ENCODE measurements at places on chromosomes 1 and 21.
A peak's percentile ranks its signal among the peaks of the same experiment; 100 is the strongest.

GRCh38 chr1:197471248-197471985 is 203.4 kb downstream of the CRB1 start:
- DNase-seq = no peak

GRCh38 chr1:32831878-32832277 is 14.4 kb downstream of the S100PBP start:
- DNase-seq = no peak

GRCh38 chr21:16408280-16408679 is 678.5 kb downstream of the USP25 start:
- DNase-seq = no peak

DNA sequence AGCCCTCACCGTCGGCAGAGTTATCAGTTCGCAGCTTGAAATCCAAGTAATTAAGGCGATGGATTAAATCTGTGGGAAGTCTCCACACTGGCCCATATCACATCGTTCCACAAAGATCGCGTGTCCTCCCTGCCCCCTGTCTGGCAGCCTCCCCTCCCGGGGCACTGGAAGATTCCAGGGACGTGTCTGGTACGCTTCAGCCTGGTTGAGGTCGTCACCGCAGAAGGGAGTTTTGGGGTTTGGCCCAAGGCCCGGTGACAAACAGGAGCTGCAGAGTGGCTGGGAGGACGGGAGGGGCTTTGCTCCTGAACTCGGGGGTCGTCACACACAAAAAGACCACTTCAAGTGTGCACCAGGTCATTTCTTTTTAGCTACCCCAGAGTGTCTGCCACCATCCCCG is 51.1 kb downstream of the PRDM16 start:
- DNase-seq = no peak

GRCh38 chr1:21550097-21550496 is 40.9 kb downstream of the ALPL start:
- no peak for DNase-seq

DNA sequence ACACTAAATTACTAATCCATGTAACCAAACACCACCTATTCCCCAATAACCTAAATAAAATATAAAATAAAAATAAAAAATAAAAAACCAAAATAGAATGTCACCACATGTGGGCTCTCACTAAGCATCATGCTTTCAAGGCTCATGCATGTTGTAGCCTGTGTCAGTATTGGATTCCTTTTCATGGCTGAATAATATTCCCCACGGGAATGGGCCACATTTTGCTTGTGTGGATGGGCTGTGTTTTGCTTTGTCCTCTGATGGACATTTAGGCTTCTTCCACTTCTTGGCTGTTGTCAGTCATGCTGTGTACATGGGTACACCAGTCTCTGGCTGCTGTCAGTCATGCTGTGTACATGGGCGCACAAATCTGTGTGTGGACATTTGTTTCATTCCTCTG is 3.2 kb downstream of the KRTAP10-6 start:
- DNase-seq = no peak

GRCh38 chr1:85146972-85147359 is 53.9 kb downstream of the SYDE2 start:
- peak; percentile 74 for DNase-seq

GRCh38 chr1:114435088-114435715 is 75.8 kb downstream of the TRIM33 start:
- DNase-seq = no peak

DNA sequence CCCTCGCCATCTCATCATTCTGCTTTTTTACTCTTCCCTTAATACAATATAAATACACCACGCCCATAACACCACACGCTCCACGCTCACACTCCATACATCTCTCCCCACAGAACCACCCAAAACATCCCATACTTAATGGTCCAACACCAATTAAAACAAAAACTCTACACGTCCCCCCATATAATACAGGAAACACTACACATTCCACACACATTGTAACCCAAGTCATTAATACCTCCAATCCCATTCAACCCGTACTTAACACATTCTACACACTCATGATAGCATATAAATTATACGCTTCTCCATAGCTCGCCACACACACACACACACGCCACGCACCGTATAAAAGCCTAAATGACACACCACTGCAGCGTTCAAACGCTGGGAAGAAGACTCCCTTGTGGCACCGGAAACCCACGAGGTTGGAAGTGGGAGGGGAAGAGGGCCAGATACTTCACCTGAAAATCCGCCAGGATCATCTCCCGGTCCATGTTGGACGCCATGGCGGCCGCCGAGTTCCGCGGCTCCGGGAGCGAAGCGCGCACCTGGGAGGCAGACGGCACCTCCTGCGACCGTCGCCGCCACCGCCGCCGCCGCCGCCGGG is 659 bp downstream of the FAF1 start:
- no peak for DNase-seq

DNA sequence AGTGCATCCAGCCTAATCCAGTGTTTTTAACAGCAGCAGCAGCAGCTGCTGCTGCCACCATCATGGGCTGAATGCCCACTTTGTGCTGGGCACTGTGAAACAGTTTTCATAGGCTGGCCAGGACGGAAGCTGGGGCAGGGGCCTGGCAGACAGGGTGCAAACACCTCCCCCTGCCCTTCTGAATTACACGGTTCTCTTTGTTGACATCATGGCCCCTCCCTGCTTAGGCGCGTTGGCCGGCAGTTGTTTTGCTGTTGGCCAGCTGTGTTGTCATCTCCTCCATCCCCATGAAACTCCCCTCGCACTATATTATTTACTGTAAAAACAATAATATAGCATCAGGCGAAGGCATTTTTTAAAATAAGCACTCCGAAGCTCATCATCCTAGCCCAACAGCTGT is 33.1 kb downstream of the PTPRU start:
- DNase-seq = no peak

DNA sequence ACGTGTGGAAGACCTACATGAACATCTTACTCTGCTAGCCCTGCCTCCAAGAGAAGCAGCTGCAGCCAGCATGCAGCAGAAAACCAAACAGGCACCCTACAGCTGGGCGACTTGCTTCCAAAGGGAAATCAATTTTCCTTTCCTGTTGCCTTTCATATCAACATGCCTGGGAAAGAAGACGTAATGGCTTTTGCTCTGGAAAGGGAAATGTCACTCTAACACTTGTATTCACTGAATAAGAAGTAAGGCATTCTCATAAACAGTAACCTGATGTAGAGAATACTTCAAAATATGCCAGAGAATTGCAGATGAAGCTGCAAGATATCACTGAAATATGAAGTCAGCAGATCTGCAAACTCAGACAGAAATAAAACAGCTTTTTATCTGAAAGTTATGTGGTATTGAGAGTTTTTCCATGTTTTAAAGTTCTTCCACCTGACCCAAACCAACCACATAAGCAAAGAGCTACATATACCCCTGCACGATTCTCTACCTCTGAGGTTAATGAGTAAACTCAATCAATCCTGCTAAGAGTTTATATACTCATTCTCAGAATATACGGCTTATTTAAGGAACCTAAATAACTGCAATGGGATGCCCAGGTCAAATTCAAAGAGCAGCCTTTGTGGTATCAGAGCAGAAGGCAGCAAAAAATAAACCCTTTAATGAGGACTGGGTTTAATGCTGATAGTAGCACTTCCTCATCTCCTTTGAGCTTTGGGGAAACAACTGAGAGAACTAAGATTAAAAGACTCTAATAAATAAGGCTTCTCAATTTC is 150.9 kb downstream of the RERE start:
- DNase-seq = no peak

All from AG04449 (cell line).